Right atrium auricular region (tissue), 2 donors: ENCODE measurements at places on chromosomes 1 and 21. TPM values are rescaled to one million over a fixed set of nuclear protein-coding genes. Genes with fewer than 3 reads are reported as not detected.

IPO13 gene
- total RNA-seq: 25.9 TPM

CLCA1 gene
- not detected for total RNA-seq

TSPAN1 gene
- total RNA-seq: 2.0 TPM

MYBPH gene
- total RNA-seq: not detected

BRDT gene
- not detected for total RNA-seq

THEM5 gene
- total RNA-seq: not detected

ELOVL1 gene
- total RNA-seq: 24.3 TPM

KCNE1 gene
- 3.8 TPM for total RNA-seq

ANKRD65 gene
- 2.4 TPM for total RNA-seq

FAM43B gene
- 1.7 TPM for total RNA-seq

TLR5 gene
- total RNA-seq: 3.6 TPM

SPRR2A gene
- total RNA-seq: not detected

- no peak for DNase-seq
Observed at GRCh38 chr1:48870596-48870995, 93.9 kb upstream of the BEND5 start.

GRCh38 chr1:5447503-5447960 is 544.7 kb downstream of the NPHP4 start:
- no peak for DNase-seq

GRCh38 chr1:114986286-114986685 is 43.3 kb upstream of the TSHB start:
- no peak for DNase-seq

- no peak for DNase-seq
Observed at GRCh38 chr1:184160236-184160635, 108.7 kb downstream of the TSEN15 start.

GRCh38 chr1:24161270-24161669 is 18.3 kb upstream of the IL22RA1 start:
- no peak for DNase-seq

GRCh38 chr1:44820328-44821239 is 12.3 kb downstream of the BTBD19 start:
- DNase-seq: no peak

DNA sequence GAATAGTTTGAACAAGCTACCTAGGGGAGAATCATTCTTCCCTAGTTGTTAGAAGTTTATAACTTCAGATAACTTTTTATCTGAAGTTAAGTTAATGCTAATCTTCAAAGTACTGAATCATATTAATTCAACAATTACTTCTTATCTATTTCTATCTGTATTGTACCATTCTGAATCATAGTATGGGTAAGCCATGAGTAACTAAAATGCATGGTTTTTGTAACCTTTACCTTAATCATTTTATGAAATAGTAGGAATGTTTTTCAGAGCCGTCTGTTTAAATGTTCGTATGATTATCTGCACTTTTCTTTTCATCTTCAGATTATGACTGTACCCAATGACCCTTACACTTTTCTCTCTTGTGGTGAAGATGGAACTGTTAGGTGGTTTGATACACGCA is 50.3 kb upstream of the MPC2 start:
- no peak for DNase-seq

DNA sequence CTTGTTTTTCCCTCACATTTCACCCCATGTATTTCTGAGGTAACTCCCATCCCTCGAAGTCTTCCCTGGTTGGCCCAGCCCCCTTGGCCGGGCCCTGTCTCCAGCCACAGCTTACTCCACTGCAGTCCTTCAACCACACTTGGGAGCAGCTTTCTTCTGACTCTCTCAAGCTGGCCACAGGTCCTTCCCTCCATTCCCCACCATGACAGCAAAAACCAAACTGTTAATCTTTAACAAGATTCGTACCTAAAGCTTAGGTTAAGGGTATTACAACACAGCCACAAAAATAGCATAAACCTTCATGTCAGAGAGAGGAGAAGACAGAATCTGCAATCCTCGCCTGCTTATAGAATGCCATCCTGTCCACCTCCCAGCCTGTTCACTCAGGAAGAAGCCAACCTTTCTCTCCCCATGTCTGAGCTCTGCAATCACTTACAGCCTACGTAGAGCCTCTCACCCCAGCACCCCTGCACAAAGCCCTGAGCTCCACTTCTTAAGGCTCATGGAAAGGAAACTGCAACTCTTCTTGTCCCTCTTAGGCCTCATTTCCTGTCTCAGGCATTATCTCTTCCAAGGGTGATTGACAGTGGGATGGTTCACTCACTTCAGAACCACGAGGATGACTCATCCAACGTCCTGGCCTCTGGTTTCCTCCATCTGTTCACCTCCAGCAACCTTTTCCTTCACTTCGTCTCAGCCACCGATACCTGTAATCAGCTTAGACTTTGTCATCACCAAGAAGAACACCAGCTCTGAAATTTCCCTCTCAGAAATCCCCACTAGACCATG is 72.8 kb downstream of the CD2 start:
- no peak for DNase-seq

DNA sequence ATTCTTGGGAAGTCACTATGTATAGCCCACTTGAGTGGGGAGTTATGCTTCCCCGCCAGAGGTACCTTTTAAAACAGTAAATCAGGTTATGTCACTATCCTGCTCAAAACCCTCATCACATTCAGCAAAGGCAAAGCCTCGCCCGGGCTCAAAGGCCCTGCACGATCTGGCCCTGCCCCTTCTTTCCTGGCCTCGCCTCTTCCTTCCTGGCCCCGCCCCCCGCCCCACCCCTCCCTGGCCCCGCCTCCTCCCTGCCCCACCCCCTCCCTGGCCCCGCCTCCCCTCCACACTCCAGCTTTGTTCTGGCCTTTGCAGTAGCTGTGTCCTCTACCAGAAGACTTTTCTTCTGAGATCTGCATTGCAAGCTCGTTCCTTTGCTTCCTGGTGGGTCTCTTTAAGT is 6.6 kb downstream of the LDLRAD2 start:
- no peak for DNase-seq

DNA sequence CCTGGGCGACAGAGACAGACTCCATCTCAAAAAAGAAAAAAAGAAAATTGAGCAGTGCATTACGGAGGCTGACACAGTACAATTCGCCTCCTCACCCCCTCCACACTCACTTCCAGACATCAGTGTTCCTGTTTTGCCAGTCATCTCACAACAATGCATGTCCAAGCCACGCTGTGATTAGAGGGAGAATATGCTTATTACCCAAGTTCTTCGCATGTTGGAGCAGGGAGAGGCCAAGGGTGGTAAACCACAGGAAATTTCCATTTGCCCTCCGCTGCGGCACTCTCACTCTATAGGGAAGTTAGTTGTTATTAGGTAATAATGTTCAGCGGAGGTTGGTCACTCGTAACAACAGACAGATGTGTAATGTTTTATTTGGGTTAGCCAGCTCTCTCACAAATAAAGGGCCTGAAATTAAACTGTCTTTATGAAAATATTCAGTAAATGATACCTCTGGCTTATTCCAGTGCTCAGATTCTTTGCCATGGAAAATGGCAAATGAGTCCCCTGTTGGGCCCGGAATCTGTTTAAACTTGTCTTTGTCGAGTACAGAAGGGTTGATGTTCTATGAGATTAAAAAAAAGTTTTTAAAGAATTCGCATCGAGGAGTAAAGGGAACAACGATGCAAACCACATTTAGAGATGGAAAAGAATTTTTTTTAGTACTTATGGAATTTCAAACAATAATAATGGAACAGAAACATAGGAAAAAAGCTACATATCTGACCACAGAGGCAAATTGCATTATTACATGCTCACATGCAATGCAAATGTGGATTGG is 33.1 kb downstream of the KCNJ15 start:
- peak; percentile 71 for DNase-seq

DNA sequence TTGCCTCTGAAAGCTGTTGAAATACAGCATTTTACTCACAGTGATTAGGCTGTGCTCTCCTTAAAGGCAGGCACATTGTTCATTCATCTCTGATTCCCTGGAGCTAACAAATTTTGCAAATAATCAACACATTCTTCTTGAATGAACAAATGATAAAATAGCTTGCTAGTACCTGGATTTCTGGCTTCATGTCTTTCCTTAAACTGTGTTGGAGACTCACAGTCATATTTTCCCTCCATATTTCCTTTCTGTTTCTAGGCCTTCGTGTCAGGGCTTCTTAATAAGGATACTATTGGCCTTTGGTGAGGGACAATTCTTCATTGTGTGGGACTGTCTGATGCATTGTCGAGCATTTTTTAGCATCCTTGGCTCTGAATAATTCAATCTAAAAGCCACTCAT is 9.7 kb downstream of the HSD11B1 start:
- DNase-seq: no peak

GRCh38 chr21:37866027-37866426 is 50.2 kb downstream of the KCNJ6 start:
- DNase-seq: no peak

GRCh38 chr1:200262326-200262965 is 147.4 kb downstream of the ZNF281 start:
- no peak for DNase-seq

GRCh38 chr1:155831279-155831976 is 25.6 kb downstream of the GON4L start:
- peak; percentile 18 for DNase-seq

- DNase-seq: no peak
Observed at GRCh38 chr1:17136936-17137335, 17.7 kb upstream of the PADI2 start.

DNA sequence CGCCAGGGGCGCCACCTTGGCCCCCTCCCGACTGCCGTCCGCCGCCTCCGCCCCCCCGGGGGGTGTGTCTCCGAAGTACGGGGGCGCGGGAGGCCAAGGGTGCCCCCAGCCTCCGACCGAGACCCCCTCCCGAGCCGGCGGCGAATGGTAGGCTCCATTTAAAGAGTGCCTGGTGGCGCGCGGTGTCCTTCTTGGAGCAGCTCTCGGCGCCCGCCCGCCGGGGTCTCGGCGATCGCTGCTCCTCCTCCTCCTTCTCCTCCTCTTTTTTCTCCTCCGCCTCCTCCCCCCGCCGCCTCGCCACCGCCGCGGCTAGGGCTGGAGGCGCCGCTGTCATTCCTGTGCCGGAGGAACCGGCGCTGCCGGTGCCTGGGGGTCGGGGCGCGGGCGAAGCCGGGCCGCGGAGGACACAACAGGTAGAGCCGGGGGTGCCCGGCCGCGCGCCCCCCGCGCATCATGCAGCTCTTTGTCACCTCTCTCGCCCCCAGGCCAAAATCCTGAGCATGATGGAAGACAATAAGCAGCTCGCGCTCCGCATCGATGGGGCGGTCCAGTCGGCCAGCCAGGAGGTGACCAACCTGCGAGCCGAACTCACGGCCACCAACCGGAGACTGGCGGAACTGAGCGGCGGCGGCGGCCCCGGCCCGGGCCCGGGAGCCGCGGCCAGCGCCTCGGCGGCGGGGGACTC is at the start of gene KAZN:
Gene KAZN (plus strand): TSS at position 188 of the 685 bp plus-strand sequence.
- DNase-seq: no peak

DNA sequence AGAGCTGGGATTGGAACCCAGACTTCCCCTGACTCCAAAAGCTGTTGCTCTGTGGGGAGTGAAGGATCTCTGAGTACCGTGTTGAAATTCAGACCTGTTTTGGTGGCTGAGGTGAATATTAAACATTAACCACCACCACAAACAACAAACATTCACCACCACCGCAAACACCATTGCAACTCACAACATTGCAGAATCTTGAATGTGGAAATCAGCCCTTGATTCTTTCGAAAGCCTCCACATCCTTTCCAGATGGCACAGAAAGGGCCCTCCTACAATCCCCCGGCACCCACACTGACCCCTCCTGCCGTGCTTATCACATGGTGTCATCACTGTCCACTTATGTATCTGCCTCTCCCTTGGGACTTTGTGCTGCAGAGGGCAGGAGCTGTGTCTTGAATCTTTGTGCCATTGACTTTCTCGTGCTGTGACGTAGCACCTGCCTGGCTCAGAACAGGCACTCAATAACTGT is 1.4 kb downstream of the CDA start:
- DNase-seq: peak; percentile 71

DNA sequence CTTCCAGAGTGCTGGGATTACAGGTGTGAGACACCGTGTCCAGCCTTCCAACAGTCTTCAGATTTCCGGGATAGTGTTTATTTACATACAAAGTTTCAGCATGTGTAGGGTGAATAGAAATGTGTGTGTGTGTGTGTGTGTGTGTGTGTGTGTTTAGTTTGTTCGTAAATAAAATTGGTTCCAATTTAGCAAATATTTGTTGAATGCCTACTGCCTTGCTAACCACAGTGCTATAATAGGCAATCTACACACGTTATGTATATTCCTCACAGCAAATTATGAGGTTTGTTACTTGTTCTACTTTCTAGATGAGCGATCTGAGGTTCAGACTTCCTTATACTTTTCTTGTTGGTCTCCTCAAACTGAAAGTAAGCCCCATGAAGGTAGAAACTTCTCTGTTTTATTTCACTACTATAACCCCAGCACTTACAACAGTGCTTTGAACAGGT is 32.8 kb upstream of the EPS15 start:
- no peak for DNase-seq

- DNase-seq: no peak
Observed at GRCh38 chr1:188584119-188584518, 1755.4 kb downstream of the PLA2G4A start.

DNA sequence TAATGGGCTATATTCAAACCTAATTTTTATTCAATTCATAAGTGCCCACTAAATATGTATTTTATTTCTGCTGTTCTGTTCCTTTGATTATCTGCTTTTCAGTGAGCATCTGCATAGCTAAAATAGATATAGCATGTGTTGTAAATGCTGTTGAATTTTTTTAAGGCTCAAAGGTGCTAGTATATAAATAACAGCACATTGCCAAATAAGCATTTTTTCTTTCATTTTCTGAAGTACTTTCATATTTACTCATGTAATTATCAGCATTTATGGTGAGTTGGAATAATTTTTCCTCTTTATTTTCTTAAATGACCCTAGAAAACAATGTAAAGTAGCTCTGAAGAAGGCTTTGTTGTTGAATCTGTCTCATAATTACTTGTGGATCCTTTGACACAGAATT is 69.6 kb upstream of the B3GALT2 start:
- DNase-seq: no peak

DNA sequence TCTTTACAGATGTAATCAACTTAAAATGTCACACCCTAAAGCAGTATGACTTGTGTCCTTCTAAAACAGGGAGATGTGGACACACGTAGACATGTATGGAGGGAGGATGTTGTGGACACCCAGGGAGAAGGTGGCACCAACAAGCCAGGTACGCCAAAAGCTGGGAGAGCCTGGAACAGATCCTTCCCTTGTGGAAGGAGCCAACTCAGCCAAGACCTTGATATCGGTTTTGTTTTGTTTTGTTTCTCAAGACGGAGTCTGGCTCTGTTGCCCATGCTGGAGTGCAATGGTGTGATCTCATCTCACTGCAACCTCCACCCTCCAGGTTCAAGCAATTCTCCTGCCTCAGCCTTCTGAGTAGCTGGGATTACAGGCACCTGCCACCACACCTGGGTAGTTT is 45.6 kb downstream of the CHAF1B start:
- DNase-seq: no peak
